AG09319 (cell line): ENCODE measurements at places on chromosomes 6 and 20.

DNA sequence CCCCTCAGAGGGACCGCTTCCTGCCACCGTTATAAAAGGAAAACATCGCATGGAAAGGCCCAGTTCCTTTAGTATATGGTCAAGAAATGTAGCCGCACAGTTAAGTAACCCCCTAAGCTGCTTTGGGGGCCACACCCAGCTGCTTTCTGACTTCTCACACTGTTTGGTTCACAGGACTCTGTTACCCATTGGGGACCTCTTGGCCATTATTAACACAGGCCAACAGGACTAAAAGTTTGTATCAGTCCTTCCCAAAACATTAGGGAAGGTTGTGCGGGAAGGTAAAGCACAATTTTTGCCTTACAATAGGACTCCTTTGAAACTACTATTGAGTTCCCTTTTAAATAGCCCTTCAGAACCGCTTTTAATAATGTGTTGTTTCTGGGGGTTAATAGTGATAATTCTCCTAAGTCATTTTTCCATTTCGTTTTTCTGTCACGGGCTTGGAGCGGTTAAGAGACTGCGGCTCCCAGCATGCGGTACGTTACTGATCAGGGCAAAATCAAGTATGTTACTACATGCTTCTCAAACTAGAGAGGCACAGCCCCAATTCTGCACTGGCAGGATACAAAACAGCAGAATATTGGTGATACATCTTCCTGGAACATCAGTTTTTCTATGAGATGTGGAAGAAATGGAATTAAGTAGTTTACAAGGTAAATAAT lies 668 bp upstream of the RPP40 start:
- no peak for DNase-seq

- no peak for DNase-seq
Observed at GRCh38 chr6:157981395-157982101, at the start of gene SYNJ2. Gene SYNJ2 (plus strand): TSS chr6:157981863. CDS start chr6:157981962, 99 bp downstream.

DNA sequence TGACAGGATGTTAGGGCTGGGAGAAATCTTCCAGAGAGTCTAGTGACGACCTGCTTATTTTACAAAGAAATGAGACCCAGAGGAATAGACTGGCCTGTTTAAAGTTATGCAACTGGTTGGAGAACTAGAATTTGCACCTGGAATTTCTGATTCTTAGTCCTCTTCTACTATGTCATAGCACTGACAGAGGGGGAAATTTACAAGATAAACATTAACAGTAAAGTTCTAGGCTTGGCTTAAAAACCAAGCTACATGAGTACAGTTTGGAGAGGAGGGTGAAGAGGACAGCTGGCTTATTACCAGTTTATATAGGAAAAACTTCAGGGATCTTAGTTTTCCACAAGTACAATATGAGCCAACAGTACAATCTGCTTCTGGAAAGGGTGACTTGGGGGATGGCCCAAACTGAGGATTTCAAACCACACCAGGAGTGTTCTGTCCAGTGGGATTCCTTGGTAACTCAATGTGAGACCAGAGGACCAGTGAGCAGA lies 269.6 kb downstream of the CD109 start:
- DNase-seq, result no peak

DNA sequence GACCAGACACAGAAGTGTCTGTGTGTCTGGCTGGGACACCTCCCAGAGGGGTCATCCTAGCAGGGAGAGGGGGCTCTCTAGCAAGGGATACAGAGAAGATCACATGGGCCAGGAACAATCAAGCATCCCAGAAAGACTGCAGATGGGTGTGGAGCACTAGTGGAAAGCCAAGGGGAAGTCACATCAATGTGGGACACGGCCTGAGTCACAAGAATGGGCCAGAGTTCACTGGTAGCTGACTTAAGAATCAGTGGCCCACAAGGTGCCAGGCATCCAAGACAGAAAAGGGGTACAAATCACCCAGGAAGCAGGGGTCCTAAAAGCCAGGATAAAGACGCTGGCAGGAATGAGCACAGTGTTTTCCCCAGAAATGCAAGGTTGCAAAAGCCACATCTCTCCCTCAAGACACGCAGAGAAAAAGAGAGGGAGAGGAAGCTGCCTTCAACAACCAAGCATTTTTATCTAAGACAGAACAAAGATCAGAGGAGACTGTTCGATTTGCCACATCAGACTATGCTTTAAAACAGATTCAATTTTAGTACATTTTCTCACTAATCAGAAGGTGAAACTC lies 113.6 kb upstream of the DST start:
- DNase-seq, result no peak

GRCh38 chr6:113776998-113777397 lies 80.1 kb upstream of the MARCKS start:
- no peak for DNase-seq
